ENCODE measurements at places on chromosomes 2 and 18.

- DNase-seq = no peak
Observed at GRCh38 chr2:234278556-234279255, 218.2 kb downstream of the ARL4C start.

DNA sequence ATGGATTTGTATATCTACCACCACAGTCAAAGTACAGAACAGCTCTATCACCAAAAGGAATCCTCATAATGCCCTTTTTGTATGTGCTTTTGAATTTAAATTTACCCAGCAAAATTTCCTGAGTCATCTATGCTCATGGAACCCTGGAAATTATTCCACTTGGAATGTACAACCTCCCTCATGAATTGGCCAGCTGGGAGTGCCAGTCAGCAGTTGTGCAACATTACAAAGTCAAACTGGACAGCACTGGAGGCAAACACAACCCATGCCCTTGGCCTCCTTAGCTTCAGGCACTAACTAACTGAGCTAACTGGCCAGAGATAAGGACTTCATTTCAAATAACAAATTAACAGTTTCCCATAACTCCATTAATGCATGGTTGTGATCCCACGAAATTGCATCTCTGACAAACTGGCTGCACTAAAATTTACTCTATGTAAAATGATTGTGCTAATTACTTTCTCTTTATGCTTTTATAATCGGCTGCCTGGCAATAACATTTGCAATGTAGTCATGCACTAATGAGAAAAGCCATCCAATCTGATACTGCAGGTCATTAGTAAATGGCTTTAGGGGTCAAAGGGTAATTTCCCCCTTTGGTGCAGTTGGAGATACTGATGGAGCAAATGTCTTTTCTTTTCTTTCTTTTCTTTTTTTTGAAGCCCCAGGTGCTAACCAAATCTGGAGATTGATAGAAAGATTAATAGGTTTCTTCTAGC lies 270.5 kb downstream of the ACTR3 start:
- DNase-seq = no peak

- no peak for DNase-seq
Observed at GRCh38 chr18:70082430-70082829, 123.1 kb downstream of the RTTN start.

- DNase-seq = no peak
Observed at GRCh38 chr18:62663731-62664336, 51.5 kb upstream of the PHLPP1 start.

DNA sequence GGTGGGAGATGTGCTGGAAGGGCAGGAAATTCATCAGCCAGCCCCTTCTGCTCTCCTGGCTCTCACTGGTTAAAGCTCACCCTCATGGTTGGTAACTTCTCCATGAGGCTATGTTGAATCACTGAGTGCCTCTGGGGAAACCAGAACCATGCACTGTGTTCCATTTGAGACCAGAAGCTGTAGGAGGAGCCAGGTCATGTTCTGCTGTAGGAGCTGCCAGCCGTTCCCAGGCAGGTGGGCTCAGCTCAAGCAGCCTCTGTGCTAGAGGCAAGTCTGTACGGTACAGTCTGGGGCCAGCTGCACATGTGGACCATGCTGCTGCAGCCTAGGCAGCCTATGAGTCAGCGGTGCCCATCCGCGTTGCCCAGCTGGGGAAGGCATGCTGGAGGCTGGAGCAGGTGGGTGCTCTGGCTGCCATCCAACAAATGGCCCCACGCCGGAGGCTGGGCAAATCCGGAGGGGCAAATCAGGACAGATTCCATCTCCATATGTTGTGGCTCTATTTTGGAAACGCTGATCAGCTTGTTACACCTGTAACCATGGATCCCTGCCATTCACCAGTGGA lies 22.0 kb upstream of the KCNF1 start:
- DNase-seq = no peak

DNA sequence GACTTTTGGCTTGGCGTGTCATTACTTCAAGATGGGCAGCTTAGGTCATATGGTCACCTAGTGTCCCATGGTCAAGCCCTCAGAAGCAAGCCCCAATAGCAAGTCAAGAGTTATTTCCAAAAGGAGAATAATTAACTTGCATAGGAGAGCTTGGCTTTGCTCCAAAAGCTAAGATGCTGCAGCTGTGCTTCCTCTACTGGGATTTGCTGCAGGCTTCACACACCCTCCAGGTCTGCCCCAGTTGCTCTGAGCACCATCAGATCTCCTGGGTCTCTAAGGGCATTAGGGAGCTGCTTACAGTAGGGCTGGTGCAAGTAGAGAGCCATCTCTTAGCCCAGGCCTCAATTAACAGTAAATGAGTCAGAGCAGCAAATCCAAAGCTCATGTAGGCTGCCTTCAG lies 46.6 kb downstream of the THUMPD2 start:
- DNase-seq = no peak

DNA sequence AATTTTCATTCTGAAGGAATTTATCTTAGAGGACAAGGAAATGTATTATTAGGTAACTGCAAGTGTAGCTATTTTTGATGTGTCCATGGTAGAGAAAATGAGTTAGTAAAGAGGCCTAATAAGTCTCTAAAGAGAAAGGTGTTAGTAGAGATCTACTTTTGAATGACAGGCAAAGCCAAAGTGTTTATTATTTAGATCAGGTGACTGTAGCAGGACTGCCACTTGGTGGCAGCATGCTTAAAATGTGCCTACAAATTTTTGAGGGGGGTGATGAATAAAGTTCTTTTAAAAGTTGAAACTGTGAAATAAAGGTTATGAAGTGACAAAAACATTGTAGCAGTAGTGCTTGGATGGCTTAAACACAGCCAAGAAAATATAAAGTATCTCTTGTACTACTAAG lies 421.5 kb upstream of the MEIS1 start:
- DNase-seq = no peak

DNA sequence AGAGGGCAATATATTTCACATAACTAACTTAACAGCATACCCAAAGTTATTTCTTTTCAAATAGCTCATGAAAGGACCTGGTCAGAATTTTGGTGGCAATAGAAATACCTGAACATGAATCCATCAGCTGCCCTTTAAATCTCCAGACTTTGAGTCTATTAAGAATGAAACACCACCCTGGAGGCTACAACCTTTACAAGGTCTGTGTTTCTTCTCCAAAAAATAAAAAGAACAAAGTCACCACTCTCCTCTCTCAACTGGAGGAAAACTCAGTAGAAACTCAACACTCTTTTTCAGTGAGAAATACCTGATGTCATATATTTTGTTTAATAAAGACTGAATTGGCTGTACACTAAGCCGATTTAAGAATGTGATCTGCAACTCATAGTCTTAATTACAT lies 204.3 kb downstream of the AGPS start:
- no peak for DNase-seq

DNA sequence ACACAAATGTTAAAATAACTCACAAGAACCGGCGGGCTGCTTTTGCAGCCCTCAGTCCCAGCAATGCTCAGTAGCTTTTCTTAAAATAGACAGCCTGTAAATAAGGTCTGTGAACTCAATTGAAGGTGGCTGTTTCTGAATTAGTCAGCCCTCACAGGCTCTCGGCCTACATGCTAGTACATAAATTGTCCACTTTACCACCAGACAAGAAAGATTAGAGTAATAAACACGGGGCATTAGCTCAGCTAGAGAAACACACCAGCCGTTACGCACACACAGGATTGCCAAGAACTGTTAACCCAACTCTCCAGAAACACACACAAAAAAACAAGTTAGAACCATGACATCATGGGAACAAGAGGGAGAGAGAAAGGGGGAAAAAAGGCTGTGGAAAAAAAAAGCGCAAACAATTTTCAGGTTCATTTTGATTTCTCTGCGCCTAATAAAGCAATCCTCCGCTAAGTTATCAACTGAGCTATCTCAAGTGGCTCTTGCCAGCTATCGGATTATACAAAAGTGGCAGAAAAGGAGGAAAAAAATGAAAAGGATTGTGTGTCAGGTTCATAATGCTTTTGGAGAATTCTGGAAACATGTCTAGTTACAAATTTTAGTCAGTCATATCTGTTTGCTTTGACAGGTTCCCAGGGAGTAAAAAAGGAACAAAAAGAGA lies 89.1 kb downstream of the ZEB2 start:
- no peak for DNase-seq

DNA sequence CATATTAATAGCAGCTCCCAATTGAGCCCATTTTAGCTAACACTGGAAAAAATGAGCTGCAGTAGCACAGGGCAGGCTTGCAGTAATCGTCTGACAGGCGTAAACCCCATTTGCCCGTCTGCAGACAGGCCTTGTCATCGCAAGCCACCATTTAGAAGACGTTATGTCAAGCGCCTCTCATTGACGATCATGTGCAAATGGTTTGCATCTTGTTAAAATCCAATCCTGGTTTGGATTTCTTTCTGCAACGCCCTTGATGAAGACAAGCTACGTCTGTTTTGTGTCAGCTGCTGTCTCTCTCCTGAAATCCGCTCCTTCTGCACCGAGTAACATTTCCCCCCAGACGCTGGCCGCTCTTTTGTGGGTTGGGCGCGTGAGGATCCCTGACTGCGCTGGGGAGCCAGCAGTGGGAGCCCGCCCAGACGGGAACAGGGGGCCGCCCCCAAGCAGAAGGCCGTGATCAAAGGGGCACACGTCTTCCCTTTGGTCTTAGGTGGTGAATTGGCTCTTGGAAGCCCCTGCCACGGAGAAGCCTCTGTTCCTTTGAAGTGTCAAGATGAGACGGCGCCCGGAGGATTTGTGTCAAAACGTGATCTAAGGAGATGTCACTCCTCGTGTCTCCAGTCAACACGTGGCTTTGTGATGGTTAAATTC lies 84.2 kb upstream of the GPC1 start:
- no peak for DNase-seq

GRCh38 chr2:9658972-9659371 lies 28.2 kb upstream of the YWHAQ start:
- no peak for DNase-seq

- no peak for DNase-seq
Observed at GRCh38 chr2:179348906-179349305, 84.3 kb upstream of the SESTD1 start.

GRCh38 chr2:223724861-223725260 lies 112.5 kb downstream of the AP1S3 start:
- no peak for DNase-seq

GRCh38 chr2:7075834-7076233 lies 158.6 kb downstream of the RNF144A start:
- no peak for DNase-seq

DNA sequence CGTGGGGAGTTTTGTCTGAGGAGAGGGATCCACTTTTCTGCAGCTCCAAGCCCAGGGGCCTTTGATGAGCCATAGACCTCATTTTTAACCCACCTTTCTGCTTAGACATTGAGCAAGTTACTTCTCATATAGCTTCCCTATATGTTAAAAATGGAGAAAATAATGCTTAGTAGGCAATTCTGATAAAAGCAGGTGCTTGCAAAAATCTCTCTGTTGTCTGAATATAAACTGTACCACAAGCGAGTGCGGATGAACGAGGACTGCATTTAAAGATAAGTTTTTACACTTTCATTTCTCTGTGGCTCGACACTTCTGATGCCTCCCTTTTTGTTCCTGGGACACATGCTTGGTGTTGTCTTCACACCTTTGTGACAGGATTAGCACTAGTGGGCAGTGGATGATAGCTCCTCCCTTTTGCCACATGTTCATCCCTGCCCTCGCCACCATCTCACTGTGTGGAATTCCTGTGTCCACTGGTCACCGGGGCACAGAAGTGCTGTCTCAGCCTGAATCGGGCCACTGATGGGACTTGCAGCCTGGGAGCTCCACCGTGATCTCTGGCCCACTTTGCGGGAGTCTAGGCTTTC lies 1.6 kb downstream of the TYMS start:
- no peak for DNase-seq

DNA sequence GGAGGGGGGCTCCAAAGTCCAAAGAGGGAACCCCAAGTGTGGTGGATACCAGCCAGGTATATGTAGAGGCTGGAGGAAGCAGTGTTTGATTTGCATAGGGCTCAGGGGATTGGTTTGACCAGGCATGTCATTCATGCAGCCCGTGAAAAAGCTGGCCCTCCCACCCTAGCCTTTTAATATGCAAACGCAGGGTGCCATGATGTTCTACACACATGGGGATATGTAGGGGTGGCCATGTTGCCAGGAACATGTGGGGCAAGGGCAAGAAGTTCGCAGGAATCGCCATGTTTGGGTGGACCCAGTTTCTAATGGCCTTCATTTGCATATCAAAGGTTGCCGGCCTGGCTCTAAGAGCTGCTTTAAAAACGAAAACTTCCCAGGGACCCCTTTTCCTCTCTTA lies 33.6 kb downstream of the B3GNT7 start:
- no peak for DNase-seq

GRCh38 chr2:70045405-70045804 lies 41.9 kb upstream of the PCBP1 start:
- DNase-seq = no peak

DNA sequence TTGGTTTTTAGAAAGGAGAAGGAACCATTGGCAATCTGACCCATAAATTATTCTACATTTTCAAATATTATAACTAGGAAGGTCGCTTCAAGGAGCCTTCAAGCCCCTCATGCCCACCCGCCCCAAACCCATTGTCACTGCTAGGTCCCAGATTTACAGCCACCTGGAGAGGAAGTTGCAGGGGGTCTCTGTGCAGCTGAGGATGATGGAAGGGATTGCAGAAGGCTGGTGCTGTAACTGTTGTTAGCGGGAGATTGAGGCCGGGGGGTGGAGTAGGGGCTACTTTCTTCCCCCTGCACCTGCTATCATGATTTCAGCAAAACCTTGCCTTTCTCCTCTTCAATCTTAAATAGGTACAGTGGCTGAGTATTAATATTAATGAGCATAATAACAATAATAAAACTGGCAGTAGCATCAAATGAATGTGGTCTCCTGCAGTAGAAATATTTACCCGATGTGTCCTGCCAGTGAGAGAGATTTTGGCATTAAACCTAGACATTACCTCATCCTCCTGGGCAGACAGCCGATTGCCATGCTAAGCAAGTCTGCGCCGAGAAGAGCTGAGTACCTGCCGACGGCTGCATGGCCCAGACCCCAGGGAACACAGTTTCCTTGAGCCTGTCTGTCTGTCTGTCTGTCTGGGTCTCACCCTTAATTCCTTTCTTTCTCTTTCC lies 225.4 kb downstream of the FAM210A start:
- DNase-seq = no peak

- DNase-seq = no peak
Observed at GRCh38 chr18:45107425-45107824, 426.7 kb downstream of the SETBP1 start.

- DNase-seq = no peak
Observed at GRCh38 chr2:97673182-97673914, 3.8 kb downstream of the C2orf92 start.

GRCh38 chr2:88601286-88601685 lies 26.0 kb downstream of the EIF2AK3 start:
- DNase-seq = no peak

- no peak for DNase-seq
Observed at GRCh38 chr18:32167980-32168730, 21.7 kb upstream of the MEP1B start.

GRCh38 chr2:186309901-186310300 lies 176.2 kb upstream of the ZC3H15 start:
- no peak for DNase-seq

GRCh38 chr2:226066391-226066790 lies 666.9 kb downstream of the NYAP2 start:
- DNase-seq = no peak

DNA sequence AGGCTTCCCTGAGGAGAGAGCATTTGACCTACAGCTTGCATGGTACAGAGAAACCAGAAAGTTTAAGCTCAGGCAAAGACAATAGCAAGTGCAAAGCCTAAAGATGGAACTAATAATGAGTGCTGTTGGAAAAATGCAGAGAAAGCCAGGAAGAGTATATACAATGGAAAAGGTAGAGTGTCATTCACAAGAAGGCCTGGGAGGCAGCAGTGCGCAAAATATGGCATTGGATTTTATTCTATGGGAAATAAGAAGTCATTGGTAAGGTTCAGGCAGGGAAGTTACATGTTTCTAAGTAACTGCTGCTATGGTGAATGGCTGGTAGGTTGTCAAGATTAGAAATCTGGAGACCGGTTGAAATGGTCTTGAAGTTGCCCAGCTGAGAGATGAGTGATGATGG lies 2167.3 kb upstream of the CELF4 start:
- DNase-seq = no peak
